ENCODE measurements at places on chromosomes 6 and 20.

GRCh38 chr6:25769983-25770382 is 15.4 kb downstream of the SLC17A4 start:
- peak; percentile 7 for DNase-seq

DNA sequence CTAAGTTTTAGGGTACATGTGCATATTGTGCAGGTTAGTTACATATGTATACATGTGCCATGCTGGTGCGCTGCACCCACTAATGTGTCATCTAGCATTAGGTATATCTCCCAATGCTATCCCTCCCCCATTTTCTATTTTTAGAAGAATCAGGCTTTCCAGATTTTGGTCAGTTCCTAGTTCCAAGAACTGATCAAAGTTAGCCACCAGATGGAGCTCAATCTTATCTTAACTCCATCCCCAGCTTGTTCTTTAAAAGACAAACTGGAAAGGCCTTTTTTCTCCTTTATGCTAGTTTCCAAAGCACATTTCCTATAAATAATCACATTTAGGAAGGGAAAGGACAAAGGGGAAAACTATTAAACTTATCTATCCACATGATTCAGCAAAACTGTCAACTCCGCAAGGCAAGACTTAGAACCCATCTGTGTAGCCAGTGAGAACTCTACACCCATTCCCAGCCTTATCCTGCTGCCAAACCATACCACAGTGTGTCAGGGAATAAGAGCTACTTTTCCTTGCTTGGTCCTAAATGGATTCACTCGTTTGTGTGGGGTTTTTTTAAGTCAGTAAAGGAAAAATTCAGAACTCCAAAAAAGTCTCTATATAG is 22.8 kb upstream of the KHDC1 start:
- peak; percentile 79 for DNase-seq

GRCh38 chr20:57392512-57393271 is 1.5 kb downstream of the RBM38 start:
- DNase-seq: no peak

GRCh38 chr6:30169658-30170614 is 6.6 kb downstream of the TRIM15 start:
- DNase-seq: peak; percentile 63

GRCh38 chr6:26576929-26577719 is 19.6 kb upstream of the ABT1 start:
- peak; percentile 91 for DNase-seq

- no peak for DNase-seq
Observed at GRCh38 chr20:53786071-53786444, 192.4 kb upstream of the ZNF217 start.

- DNase-seq: no peak
Observed at GRCh38 chr20:48467622-48468021, 360.2 kb downstream of the PREX1 start.

DNA sequence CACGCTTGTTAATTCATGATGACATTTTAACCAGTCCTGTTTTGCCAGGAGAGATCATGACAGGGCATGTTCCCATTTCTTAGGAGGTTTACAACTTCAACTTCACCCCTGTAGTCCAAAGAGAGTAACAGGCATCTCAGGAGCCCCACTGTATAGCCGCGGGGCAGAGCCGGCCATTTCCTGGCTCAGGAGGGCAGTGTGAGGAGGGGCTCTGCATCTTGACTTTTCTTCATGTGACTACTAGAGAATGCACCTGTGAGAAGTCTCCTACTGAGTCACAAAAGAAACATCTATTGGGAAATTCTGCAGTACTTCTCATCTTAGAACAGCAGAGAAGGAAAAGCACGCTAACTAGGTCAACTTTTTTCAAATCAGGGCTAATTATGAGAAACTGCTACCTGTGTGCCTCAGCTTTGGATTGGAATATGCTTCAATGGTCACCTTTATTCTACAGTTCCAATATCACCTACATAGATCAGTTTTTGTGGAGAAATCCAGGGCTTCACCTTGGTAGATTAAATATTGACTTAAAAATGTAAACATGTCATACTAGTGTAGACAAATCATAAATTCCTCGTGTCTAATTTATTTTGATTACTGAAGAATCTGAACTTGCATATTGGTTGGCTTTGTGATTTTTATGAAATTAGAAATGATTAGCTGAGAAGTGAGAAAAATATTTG is 28.6 kb upstream of the SIM1 start:
- DNase-seq: no peak

- no peak for DNase-seq
Observed at GRCh38 chr6:125662296-125662695, 87.1 kb upstream of the HEY2 start.

GRCh38 chr6:152379423-152379822 is 257.7 kb downstream of the SYNE1 start:
- DNase-seq: no peak

GRCh38 chr6:24788031-24788665 is 10.6 kb downstream of the ARMH2 start:
- DNase-seq: peak; percentile 45

All from fibroblast of mammary gland (primary cell).